ENCODE measurements at places on chromosomes 13 and 19.
A peak's percentile ranks its signal among the peaks of the same experiment; 100 is the strongest.

GRCh38 chr13:26583662-26584061 lies 26.2 kb downstream of the WASF3 start:
- no peak for DNase-seq

DNA sequence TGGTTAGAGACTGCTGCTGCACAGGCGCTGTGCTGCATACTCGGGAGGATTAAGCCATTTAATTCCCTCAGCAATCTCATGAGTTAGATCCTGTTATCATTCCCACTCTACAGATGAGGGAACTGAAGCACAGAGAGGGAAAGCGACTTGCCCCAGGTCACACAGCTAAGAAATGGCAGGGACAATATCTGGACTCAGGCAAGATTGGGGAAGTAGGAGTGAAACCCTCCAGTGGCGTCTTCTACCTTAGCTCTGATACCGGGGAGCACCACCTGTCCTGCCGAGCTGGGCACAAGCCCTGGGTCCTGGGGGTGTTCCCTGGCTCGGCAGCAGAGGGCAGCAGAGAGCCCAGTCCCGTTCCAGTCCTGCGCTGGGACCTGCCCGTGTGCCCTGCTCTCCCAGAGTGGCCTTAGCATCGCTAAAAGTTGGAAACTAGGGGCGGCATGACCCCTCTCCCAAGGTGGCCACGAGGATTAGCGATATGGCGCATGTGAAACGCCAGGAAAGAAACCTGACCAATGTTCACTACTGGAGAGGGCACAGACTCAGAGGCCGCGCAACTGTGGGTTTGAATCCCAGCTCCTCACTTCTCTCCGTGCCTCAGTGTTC lies 20.5 kb downstream of the CYTH2 start:
- peak; percentile 36 for DNase-seq

- DNase-seq: no peak
These were observed 20.6 kb downstream of the USPL1 start for GRCh38 chr13:30638301-30638700.

DNA sequence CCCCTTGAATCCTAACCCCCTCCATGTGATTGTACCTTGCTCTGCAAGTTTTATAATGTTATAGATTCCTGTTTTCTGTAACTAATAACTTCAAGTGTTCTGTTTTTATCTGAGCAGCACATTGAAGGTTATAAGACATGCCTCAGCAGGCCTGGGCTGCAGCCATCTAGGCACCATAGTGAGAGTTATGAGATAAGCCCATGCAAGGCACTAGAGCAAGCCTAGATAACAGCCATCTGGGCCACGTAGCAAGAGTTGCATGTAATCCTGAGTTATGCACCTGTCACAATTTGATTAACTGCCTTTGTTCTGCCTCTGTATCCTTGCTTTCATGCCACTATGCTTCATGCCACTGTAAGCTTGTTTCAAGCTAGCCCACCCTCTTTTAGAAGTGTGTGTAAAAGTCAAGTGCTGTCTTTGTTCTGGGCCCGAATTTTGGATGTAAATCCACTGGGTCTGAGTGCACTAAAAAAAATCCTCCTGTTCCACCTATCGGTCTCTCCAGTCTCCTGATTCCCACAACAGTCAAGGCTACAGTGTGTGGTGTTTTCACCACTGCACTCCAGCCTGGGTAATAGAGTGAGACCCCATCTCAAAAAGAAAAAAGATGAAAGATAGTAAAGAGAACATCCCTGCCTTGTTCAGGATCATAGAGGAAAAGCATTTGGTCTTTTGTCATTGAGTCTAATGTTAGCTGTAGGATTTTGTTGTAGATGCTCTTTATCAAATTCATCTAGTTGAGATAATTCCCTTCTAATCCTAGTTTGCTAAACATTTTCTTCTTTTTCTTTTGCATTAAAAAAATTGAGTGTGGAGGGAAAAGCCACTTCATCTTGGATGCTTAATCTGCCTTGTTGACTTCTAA lies 16.0 kb upstream of the KBTBD6 start:
- no peak for DNase-seq

- DNase-seq: no peak
These were observed 75.0 kb downstream of the RASA3 start for GRCh38 chr13:114057166-114058050.

DNA sequence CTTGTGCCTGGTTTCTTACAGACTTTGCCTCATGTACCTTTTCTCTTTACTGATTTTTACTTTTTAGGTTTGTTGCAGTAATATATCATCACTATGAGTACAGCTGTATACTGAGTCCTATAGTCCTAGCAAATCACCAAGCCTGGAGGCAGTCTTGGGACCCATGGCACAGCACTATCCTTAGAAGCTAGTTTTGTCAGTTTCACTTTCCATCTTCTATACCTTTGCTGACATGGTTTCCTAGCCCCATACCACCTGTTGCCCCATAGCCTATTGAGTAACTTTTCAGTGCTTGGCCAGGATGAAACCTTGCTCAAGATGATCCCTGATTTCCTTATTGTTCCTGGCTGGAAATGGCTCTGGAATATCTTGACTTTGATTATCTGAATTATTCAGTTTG lies 826.4 kb downstream of the GPC5 start:
- no peak for DNase-seq

- no peak for DNase-seq
These were observed 28.4 kb downstream of the SOX1 start for GRCh38 chr13:112095354-112095753.

- peak; percentile 98 for DNase-seq
These were observed 9.4 kb downstream of the PCDH20 start for GRCh38 chr13:61406275-61406674.

- no peak for DNase-seq
These were observed 1550.8 kb upstream of the SLC10A2 start for GRCh38 chr13:104616990-104617389.

DNA sequence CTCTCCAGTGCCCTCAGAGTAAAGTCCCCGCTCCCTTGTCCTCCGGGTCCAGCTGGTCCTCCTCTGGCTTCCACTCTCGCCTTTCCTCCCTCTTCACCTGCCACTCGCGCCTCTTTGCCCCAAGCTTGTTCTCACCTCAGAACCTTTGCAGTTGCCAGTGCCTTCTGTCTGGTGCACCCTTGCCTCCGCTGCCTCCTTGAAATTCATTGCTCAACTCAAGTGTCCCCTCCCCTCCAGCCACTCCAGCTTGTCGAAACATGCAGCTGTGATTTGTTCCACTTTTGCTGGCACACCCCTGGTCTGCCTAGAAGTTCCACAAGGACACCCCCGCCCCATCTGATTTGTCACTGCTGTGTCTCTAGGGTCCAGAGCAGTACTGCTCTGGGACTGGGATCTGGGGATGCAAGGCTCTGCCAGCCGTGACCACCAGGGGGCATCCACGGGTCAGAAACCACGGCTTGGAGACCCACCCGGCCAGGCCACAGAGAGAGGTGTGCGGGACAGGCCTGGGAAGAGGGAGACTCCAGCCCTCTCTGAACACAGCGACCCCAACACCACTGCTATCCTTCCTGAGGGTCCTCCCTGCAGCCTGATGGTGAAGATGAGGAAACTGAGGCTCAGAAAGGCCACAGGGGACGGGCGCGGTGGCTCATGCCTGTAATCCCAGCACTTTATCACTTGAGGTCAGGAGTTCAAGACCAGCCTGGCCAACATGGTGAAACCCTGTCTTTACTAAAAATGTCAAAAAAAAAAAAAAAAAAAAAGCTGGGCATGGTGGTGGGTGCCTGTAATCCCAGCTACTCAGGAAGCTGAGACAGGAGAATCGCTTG lies 49.9 kb downstream of the AP1M1 start:
- peak; percentile 70 for DNase-seq

- DNase-seq: no peak
These were observed 31.7 kb downstream of the DNAJC15 start for GRCh38 chr13:43054803-43055802.

GRCh38 chr13:98626298-98626935 lies 49.5 kb upstream of the STK24 start:
- DNase-seq: no peak

DNA sequence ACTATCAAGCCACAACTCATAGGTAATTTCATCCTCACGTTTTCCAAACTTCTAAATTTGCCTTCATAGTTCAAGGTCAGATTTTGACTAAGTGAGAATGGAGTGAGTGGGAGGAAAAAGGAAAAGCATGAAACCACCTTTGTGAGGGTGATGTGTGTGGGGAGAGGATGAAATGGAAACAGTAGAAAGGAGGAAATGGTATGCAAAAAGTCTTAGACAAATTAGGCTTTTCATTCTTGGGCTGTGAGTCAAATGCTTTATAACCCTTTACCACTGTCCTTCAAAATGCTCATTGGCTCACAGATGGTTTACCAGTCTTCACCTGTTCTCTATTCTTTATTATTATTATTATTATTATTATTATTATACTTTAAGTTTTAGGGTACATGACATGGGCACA lies 127.2 kb downstream of the RAP2A start:
- no peak for DNase-seq

- DNase-seq: peak; percentile 97
These were observed 763.5 kb upstream of the GPC6 start for GRCh38 chr13:92463134-92463533.

- DNase-seq: no peak
These were observed 344.7 kb downstream of the KLF5 start for GRCh38 chr13:73403355-73404120.

DNA sequence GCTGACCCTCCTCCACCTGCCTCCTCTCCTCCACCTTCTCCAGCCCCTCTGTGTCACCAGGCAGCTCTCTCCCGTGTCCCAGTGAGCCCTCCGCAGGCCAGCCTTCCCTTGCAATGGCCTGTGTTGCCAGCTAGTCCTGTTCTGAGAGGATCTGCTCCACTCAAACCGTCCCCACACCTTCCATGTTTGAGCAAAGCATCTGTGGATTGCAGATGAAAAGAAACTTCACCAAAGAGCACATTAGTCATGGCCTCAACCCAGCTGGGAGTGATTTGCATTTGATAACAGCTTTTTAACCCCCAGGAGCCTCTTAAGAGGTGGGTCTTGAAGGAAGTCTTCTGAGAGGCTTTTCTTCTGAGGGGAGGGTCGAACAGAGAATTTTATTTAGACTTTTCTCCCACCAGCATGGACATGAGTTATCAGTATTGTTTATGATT lies 72.8 kb downstream of the COL4A2 start:
- DNase-seq: no peak

GRCh38 chr19:4537953-4538600 lies 1.8 kb downstream of the LRG1 start:
- DNase-seq: no peak

DNA sequence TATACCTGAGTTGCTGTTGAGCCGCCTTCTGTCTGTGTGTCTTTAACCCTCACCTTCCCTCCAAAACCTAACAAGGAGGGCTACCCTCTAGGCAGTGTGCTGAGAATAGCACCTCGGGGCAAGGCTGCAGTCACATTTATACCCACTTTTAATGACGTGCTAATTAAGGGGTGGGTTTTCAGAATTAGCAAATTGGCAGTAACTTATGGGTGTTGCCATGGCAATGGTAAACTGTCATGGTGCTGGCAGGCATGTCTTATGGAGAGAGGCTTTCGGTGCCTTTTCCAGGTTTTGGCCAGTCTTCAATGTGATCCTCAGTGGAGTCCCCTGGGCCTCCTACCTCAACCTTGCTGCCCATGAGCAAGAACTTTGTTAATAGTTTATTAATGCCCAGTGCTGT lies 1.2 kb upstream of the PNMA8A start:
- DNase-seq: no peak

- DNase-seq: no peak
These were observed 40.8 kb upstream of the F7 start for GRCh38 chr13:113064534-113065405.

- DNase-seq: no peak
These were observed 233.7 kb upstream of the SOX21 start for GRCh38 chr13:94946039-94946438.

DNA sequence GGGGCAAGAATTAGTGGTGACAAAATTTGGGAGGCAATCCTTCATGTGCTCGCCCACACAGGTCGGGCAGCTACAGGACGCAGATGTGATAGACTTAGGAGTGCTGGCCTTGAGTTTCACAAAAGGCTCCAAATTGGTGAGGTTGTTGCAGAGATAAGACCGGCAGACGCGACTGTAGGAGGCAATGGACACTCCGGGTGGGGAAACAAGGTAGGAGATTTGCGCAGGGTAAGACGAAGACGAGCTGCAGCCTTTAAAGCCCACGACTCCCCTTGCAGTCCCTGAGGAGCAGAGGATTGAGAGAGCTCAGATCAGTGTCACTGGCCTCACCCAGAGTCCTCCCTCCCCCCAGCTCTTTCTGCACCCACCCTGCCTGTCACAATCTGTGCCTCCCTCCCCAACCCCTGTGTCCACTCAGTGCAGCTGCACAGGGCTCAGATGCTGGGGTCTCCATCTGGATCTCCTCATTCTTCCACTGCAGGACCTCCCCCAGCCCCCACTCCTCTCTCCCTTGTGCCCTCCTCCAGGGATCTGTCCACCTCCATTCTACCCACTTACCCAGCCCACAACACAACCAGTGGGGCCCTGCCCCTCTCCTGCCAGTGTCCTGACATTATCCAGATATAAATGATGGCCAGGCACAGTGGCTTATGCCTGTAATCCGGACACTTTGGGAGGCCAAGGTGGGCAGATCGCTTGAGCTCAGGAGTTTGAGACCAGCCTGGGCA lies 6.3 kb downstream of the LYPD4 start:
- no peak for DNase-seq
